ENCODE measurements at places on chromosomes 11 and 22.

DNA sequence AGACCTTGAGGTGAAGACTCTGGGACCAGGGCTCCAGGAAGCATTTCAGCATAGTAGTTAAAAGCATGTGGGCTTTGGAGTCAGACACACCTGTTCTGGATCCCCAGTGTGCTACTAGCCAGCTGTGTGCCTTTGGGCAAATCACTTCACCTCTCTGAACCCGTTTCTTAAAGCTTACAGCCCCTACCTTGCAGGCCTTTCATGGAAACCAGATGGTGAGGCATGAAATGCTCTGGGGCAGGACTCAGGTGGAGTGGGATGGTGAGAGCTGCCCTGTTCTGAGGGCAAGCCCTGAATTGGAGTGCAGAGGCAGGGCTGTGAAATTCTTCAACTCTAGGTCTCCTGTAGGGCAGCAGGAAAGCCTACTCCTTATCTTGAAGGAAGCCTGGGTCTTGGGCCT, 10.5 kb downstream of the UCP2 start:
- no peak for DNase-seq

GRCh38 chr22:20887375-20887774, 28.6 kb downstream of the SNAP29 start:
- no peak for DNase-seq

DNA sequence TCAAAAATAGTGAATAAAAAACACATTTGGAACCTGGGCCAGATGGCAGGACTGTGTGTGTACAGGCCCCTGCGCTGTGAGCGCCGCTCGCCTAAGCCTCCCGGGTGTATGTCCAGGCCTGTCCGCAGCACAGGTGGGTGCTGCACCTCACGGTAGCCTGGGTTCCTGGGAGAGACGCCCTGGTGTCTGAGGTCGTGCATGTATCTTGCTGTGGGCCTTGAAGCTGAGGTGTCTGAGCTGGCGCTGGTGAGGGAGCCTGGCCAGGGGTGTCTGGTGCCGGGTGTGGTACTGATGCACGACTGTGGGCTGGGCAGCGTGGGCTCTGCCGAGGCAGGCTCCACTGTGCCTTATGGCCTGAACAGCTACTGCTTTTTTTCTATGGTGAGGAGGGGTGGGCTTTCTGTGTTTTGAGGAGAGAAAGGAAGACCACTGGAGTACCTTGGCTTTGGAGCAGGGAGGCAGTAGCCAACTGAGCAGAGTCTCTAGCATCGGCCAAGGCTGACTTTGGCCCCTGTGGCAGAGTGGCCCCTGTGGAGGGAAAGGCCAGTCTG, 4.2 kb upstream of the ZDHHC8 start:
- no peak for DNase-seq

GRCh38 chr11:3030289-3031070, 26.7 kb downstream of the CARS1 start:
- no peak for DNase-seq

GRCh38 chr11:35978891-35979290, 35.0 kb downstream of the LDLRAD3 start:
- DNase-seq, result no peak

GRCh38 chr22:26722159-26722558, 64.8 kb downstream of the MIAT start:
- DNase-seq, result no peak

GRCh38 chr22:49676783-49677494, 150.7 kb downstream of the BRD1 start:
- DNase-seq, result no peak

DNA sequence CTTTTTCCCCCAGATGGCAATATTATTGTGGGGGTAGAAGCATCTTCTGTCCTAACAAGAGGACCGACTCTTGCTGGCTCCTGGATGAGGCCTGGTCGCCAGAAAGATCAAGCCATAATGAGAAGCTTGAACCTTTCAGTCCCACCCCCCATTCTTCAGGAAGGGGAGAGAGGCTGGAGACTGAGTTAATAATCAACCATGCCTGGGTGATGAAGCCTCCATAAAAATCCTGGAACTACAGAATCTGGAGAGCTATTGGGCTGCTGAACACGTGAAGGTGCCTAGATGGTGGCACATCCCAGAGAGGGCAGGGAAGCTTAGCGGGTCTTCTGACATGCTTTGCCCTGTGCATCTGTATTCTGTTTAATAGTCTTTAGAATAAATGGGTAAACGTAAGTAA, 16.3 kb downstream of the AP5B1 start:
- DNase-seq, result no peak

GRCh38 chr22:19506212-19506611, 18.0 kb downstream of the CLDN5 start:
- no peak for DNase-seq

DNA sequence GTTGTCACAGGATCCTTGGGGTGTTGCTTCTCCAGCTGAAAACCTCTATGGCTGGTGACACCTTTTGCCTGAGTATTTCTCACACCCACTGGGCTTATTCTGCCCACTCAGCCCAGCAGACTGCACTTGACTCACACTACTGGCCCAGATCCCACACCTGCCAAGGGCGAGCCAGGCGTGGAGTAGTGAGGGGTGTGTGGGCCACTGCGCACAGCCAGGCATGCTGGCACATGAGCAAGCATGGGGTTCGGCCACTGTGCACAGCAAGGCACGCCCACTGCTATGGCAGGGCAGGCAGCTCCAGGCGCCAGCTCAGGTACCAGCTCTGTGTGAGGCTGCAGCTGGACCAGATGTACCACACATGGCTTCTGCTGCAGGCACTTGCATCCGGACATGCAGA, 116.5 kb upstream of the MTNR1B start:
- DNase-seq, result no peak

DNA sequence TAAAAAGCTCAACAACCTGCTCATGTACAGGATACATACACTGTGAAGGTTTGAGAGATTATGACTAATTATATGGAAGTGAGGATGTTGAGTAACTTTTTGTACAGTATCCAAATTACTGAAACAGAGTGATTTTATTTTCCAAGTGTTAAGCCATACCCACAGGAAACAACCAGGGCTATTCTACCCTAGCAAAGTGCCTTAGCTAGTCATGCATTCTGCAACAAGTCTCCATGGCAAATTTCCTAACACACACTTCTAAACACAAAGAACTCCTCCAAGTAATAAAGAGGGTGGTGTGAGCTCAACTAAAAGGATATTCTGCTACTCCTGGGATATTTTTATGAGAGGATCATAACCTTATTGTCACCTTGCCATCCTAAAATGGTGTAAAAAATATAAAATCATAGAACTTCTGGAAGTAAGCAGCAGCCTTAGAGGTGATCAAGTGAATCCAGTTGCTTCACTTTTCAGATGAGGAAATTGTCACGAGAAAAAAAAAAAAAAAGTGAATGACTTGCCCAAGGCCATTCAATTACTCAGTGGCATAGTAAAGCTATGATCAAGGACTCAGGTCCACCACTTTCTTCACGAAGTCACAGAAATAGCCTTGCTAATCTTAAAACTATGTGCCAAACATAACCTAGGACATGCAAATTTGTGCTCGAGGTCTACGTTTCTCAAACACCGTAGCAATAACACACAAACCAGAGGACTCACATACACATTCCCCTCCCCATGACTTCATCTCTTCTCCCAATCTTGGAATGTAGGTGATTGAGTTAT, 4.2 kb downstream of the LGR4 start:
- no peak for DNase-seq

- DNase-seq, result no peak
These were observed 18.1 kb downstream of the MMP10 start for GRCh38 chr11:102762361-102762767.

- peak; percentile 73 for DNase-seq
These were observed at the start of gene MED15 for GRCh38 chr22:20507253-20508066. Gene MED15, plus strand, starts transcription at chr22:20507610. Its CDS starts 69 bp downstream, at chr22:20507679.

DNA sequence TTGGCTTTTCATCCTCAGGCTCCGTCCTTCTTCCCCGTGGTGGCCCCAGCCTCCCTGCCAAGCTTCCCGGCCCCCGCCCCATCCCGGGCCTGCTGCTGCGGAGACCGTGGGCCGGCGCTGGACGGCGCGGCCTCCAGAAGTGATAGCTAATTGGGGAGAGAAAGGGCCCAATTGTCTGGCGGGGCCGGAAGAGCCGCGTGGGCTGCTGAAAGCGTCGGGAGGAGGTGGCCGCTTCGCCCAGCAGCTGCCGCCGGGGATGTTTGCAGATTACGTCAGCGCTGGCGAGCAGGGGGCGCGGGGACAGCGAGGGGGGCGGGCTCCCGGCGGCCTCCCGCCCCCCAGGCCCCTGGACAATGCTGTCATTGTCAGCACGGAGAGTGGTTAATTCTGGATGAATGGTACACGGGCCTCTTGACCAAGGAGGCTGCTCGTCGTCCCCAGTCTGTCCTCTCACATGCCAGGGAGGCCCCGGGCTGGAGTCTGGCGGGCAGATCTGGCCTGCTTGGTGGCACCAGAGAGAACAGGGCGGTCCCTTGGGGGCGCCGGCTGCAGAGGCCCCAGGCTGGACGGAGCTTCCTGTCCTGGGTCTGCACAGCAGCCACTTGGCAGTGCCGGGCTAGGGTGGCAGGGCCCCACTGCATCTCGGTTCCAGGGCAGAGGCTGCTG, 1.6 kb downstream of the SMIM38 start:
- no peak for DNase-seq

- no peak for DNase-seq
These were observed 45.4 kb upstream of the TOP3B start for GRCh38 chr22:22027955-22028354.

DNA sequence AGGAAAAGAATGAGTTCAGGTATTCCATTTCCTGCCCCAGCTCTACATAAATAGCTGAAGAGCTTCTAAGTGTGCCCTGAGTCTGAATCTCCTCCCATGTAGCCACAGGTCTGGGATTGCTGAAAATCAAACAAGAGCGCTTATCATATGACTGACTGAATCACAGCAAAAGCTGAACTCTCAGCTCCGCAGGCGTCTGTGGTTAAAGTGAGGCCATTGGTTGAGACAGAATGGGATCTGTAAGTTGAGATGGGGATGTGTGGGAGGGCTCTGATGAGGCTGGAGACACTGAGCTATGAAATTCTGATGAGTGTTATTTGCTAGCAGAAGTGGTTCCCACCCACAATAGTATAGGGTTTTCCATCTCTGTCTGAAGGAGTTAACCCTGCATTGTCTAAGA, 637.0 kb downstream of the OPCML start:
- DNase-seq, result no peak

DNA sequence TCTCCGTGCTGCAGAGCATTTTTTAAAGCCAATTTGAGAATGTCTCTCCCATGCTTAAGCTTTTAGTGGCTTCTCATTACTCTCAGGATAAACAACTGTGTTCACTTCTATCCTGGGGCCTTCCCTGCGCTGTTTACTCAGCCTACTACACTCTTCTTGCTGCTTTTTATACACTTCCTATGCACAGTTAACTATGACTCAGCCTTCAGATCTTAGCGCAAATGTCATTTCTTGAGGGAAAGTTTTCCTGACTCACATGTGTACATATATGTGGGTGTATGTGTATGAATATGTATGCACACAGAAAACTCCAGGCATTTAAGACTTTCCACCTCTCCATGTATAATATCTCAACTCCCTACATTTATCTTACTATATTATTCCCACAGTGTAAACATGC, 9.8 kb downstream of the THAP12 start:
- DNase-seq, result no peak

DNA sequence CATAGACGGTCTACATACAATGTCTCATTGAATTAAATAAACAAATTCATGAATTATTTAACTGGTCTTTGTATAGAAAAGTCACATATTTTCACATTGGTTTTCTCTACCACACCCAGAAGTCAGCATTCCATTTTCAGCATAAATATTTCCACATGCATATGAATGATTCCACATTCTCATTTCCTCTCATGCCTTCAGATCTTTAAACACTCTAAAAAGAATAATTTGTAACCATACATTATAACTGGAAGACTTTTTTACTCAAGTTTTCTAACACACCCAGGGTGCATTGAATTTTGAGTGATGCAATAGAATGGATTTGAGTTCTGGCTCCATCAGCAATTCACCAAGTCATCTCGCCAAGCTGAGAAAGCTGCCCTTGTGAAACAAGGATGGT, 501.8 kb upstream of the TENM4 start:
- no peak for DNase-seq

- DNase-seq, result no peak
These were observed 310.1 kb upstream of the SORL1-AS1 start for GRCh38 chr11:121762820-121763219.

- DNase-seq, result no peak
These were observed 2.0 kb downstream of the ATXN10 start for GRCh38 chr22:45673482-45674175.

DNA sequence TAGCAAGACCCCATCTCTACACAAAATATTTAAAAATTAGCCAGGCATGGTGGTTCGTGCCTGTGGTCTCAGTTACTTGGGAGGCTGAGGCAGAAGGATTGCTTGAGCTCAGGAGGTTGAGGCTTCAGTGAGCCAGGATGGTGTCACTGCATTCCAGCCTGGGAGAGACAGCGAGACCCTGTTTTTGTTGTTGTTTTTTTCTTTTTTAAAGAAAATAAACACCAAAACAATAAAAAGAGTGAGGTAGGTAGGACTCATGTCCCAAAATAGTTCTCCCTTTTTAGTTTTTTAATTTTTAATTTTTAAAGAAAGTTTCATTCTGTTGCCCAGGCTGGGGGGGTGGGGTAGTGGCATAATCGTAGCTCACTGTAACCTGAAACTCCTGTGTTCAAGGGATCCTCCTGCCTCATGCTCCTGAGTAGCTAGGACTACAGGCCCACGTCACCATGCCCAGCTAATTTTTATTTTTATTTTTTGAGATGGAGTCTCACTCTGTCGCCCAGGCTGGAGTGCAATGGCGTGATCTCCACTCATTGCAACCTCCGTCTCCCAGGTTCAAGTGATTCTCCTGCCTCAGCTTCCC, 25.5 kb upstream of the MALAT1 start:
- no peak for DNase-seq

DNA sequence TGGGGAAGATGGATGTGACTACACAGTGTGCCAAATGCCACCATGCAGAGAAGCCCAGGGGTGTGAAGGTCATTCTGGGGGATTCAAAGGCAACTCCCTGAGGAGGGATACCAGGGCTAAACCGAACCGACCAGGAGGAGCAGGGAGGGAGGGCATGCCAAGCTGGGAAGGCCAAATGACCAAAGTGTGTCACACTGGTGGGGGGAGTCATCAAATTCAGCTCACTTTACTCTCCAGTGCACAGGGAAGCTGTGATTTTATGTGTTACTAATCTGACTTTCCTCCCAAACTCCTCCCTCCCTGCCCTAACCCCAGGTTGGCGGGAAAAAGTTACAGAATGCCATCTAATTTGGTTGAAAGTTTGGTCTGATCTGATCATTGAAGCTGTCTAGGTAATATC, 29.7 kb upstream of the TSKU start:
- DNase-seq, result no peak

- DNase-seq, result no peak
These were observed 3.8 kb upstream of the CCDC188 start for GRCh38 chr22:20154602-20155187.

GRCh38 chr11:65438257-65439151, 15.9 kb downstream of the NEAT1 start:
- no peak for DNase-seq

GRCh38 chr22:46575911-46576555, 38.6 kb upstream of the CELSR1 start:
- DNase-seq, result no peak
